Amygdala (tissue), 56 donors: ENCODE measurements at places on chromosomes 3 and 15.

DNA sequence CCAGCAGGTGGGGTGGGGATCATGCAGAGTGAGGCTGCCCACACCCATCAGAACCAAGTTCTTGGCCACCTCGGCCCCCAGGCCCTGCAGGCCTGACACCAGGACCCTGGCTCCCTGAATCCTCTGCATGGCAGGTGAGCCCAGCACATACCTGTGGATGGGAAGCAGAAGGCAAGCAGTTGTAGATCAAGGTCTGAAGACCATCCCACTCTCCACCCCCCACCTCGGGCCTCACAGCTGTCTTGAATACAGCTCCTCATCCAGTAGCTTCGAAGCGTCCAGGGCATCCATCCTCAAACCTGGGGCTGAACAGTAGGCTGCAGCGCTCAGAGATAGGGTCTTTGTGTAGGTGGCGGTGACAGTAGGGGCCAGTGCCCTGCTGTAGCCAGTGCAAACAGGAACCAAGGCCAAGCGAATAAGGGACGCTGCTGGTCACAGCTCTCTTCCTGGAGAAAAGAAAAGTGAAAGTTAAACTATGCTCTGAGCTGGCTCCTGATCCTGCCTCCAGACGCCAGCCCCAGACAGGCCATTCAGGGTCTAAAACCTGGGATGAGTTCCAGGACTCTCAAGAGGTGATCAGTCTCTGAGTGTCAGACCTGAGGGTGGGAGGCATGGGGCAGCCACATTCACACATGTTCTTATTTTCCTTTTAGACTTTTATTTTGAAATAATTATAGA is at the start of gene UBA7:
Gene UBA7 (minus strand): TSS at position 457 of the 678 bp plus-strand sequence. CDS start 166 bp downstream, at position 291.
- no peak for DNase-seq

GRCh38 chr3:9713142-9713541 is 9.5 kb downstream of the CPNE9 start:
- DNase-seq, result no peak

- DNase-seq, result no peak
Measured at GRCh38 chr15:48143856-48144255, 23.1 kb downstream of the SLC24A5 start.

DNA sequence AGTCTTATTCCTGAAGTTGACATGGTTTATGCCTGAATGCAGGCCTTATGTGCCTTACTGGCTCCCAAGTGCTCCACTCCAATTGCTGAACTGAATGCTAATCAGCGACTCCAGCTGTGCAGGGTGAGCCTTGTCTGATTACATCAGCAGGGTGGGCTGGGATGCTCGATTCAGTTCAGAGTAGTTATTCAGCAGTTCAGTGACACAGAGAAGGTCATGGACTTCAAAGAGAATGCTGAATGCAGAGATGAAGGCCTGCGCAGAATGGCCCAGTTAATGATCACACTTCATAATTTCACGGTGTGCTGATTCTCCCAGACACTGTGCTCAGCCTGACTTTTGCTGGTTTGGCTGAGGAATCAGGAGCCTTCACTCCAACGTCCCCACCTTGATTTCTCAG is 63.6 kb downstream of the CLDN1 start:
- no peak for DNase-seq

DNA sequence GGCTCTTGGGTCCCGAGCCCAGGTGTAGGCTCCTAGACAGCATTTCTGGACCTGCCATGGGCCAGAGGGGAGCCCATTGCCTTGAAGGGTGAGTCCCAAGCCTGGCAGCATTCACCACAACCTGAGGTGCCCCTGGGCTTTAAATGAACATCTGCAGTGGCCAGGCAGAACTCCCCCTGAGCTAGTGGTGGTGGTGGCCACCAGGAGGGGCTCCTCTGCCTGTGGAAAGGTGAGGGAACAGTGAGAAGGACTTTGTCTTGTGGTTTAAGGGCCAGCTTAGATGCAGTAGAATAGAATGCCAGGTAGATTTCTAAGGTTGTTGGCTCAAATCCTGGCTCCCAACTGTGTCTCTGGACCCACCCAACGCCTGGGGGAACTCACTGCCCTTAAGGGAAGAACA is 55.6 kb downstream of the CASR start:
- DNase-seq, result no peak

DNA sequence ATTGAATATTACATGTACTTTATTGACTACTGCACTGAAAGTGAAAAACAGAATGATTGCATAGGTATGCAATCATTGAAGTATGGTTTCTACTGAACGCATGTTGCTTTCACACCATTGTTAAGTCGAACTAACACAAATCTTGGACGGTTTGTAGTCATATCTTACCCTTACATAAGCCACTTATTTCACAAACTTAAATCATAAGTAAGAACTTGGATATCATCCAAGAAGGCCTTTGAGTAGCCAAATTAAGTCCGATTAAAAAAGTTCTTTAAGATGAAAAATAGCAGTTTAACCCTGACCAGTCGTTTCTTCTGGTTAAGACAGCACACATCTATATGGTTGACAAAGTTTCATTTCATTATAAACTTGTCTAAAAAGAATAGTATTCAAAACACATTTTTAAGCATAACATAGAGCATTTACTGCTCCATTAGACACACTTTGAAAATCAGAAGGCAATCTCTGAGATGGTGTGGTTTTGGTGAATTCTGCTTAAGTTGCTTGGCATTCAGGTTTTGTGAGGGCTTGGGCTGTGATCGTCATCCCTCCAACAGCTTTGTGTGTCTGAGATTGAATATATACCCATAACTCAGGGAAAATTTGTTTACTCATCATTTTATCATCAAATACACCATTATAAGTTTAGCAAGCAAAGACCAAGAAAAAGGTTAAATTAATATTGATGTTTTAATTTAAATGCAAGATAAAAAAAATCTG is 92.2 kb downstream of the NFKBIZ start:
- DNase-seq, result no peak

DNA sequence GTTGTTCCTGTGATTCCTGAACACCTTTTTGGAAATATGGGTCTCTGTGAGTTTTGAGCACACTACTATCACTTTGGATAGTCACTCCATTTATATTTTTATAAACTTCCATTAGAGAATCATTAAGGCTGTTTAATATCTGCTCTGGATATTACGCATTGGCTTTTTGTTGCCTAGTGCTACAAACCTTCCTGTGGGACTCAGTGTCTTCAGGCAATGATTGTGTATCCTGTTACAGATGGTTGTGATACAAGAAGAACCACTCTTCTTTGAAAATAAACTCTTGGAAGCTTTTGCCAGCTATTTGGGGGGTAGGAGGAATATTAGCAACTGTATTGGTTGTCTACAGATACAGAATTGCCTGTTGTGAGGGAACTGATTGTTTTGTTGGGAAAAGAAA is 15.6 kb downstream of the GCSAM start:
- no peak for DNase-seq

GRCh38 chr3:13452490-13453335 is 27.4 kb upstream of the HDAC11 start:
- DNase-seq, result peak; percentile 60

DNA sequence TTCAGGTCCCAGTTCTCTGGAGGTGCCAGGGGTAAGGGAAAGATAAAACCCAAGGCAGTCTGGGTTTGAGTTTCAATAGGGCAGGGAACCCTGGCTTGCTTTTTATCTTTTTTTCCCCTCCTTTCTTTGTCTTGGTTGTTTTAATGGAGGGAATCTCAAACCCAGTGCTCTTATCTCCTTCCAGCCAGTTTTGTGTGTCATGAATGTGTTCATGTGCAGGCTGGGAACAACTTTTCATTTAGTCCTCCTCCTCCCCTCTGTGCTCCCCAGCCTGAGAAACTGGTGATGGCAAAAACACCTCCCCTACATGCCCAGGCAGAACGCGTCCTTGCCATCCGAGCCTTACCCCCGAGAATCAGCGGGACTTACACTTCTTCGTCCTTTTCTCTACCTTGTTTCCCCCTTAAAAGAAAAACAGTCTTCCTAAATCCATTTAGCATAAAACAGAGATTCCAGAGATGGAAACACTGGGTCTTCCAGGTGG is 10.9 kb downstream of the SEMA3G start:
- DNase-seq, result no peak

DNA sequence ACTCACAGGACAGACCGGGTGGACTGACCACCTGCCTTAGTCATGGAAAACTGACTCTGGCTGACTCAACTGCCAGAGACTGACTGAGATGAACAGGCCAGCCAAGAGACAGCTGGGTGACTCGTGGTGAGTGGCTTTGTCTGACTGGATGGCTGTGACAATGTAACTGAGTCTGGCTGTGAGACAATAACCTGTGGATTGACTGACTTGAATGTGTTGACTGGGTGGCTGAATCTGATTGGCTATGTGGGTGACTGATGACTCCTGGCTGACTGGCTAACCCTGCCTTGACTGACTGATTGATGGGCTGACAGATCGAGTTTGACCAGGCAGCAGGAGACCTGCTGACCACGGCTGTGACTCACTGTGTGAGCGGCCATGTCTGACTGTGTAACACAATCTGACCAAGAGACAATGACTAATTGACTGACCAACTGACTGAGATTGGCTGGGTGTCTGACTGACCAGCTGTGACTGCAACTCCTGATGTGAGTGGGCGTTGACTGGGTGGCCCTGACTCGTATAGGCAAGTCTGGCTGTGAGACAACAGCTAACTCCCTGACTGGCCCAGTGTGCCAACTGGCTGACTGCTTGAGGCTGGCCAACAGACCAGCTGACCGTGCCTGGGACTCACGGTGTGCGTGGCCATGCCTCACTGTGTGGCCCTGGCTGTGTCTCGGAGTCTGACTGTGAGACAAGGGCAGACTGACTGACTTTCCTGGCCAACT is 509.1 kb downstream of the SHQ1 start:
- DNase-seq, result peak; percentile 25
